Articular chondrocyte of knee joint (primary cell): ENCODE measurements at places on chromosomes 1 and 21. TPM values are rescaled to one million over a fixed set of nuclear protein-coding genes. Genes with fewer than 3 reads are reported as not detected.

The SLAMF6 gene
- not detected in 2 replicates for total RNA-seq

The S1PR1 gene
- 8.4 and 10.8 TPM in 2 replicates for total RNA-seq

The NBPF6 gene
- not detected in 2 replicates for total RNA-seq

The KCNN3 gene
- under 0.01 and 0.11 TPM in 2 replicates for total RNA-seq

The CFHR3 gene
- 0.11 TPM in 1 of 2 replicates, not detected in the other for total RNA-seq

The TPTE gene
- total RNA-seq: not detected in 2 replicates

The TBX19 gene
- 1.4 and 1.6 TPM in 2 replicates for total RNA-seq

The UBXN10 gene
- total RNA-seq: 0.32 and 0.39 TPM in 2 replicates

The SIPA1L2 gene
- 26.3 and 42.7 TPM in 2 replicates for total RNA-seq

The CNTN2 gene
- total RNA-seq: 0.39 and 0.86 TPM in 2 replicates

The INSRR gene
- total RNA-seq: under 0.01 TPM in 1 of 2 replicates, not detected in the other

The BSND gene
- total RNA-seq: not detected in 2 replicates

The PANK4 gene
- 15.0 and 15.8 TPM in 2 replicates for total RNA-seq

The MIXL1 gene
- not detected in 2 replicates for total RNA-seq
